Stromal cell of bone marrow (primary cell): ENCODE measurements at places on chromosomes 1 and 21.
A peak's percentile ranks its signal among the peaks of the same experiment; 100 is the strongest.

DNA sequence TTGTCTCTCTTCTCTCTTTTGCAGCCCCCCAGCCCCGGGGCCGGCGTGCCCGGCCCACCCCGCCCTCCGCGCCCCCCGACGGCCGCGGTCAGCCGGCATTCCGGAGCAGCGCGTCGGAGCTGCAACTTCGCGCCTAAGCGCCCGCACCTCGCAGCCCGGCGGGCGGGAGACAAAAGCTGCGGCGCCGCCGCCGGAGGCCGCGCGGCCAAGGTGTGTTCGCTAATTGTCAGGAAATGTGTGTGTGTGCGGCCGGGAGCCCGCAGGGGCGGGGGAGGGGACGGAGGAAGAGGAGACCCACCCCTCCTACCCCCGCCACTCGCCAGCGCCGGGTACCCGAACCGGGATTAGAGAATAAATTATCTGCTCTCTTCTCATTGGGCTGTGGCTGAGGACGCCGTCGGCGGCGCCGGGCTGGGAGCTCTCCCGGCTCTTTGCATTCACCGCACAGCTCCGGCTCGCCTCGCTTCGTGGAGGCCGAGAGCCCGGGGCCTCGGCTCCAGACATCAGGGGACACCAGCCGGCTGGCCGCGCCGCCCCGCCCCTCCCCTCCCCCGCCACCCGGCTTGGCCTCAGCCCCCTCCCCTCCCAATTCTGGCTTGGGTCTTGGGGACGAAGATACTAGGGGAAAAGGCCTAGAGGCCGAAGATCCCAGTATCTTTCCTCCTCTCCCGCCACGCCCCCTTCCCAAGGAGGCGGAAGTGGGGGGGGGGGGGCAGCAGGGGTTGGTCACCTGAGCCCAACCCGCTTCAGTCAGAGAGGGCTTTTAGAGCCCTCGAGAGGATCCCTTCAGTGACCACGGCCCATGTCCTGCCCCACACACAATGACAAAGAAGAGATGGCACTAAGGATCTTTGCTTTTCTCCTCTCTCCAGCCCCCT, 1.3 kb upstream of the BLACAT1 start:
- DNase-seq, result no peak

DNA sequence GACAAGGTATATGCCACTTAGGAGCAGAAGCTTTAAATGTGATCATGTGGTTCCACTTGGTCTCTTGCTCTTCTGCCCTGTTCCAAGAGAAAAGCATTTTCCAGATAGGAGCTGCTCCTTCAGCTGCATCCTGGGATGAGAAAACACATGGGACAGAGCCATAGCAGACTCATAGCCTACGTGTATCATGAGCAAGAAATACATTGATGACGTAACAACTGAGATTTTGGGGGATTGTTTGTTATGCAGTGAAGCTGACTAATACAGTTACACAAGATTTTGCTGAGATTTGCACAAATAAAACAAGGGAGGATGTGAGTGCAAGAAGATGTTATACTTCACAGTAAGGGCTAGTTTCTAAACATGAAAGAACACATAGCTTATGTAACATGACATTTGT, 36.0 kb upstream of the IRF2BP2 start:
- no peak for DNase-seq

GRCh38 chr1:11787251-11787803, 18.4 kb downstream of the MTHFR start:
- DNase-seq, result no peak

DNA sequence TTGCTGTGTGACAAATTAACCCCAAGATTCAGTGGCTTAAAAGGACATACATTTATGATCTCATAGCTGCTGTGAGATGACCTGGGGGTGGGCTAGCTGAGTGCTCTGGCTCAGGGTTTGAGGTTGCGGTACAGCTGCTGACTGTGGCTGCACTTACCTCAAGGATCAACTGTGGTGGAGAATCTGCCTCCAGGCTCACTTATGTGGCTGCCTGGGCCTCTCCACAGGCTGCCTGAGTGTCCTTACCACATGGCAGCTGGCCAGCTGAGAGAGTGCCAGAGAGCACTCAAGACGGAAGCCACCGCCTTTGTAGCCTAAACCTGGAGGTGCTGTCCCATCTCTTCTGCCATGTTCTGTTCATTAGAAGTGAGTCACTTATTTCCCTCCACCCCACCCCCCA, 5.7 kb downstream of the LRRC71 start:
- DNase-seq, result no peak

DNA sequence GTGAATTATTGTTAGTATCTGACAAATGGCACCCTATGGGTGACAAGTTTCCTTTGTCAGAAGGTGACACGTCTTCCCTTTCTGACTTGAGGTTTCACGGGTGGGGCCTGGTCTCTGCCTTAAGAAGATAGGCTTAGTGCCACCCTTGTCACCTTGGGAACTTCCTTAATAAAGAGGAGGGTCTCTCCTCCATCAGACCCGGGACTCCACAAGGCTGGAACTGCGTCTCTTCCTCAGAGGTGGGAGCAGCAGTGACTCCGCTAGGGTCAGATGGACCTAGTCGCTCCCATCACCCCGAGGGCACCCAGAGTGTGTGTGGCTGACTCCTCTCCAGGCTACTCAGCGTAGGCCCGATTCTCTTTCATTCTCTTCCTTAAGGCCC, 774 bp upstream of the WDTC1 start:
- no peak for DNase-seq

GRCh38 chr1:215748431-215748830, 181.3 kb downstream of the KCTD3 start:
- no peak for DNase-seq

DNA sequence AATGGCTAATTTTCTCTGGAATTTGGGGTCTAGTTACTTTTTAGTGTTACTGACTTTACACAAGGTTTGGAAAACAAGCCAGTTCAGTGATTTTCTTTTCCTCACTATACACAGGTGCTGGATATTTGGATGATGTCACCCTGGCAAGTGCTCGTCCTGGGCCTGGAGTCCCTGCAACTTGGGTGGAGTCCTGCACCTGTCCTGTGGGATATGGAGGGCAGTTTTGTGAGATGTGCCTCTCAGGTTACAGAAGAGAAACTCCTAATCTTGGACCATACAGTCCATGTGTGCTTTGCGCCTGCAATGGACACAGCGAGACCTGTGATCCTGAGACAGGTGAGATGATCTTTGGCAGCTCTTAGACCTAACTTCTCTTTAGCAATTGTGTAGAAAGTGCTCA, 64.5 kb upstream of the LAMC2 start:
- no peak for DNase-seq

GRCh38 chr1:39681294-39681693, 9.4 kb upstream of the NT5C1A start:
- DNase-seq, result no peak

DNA sequence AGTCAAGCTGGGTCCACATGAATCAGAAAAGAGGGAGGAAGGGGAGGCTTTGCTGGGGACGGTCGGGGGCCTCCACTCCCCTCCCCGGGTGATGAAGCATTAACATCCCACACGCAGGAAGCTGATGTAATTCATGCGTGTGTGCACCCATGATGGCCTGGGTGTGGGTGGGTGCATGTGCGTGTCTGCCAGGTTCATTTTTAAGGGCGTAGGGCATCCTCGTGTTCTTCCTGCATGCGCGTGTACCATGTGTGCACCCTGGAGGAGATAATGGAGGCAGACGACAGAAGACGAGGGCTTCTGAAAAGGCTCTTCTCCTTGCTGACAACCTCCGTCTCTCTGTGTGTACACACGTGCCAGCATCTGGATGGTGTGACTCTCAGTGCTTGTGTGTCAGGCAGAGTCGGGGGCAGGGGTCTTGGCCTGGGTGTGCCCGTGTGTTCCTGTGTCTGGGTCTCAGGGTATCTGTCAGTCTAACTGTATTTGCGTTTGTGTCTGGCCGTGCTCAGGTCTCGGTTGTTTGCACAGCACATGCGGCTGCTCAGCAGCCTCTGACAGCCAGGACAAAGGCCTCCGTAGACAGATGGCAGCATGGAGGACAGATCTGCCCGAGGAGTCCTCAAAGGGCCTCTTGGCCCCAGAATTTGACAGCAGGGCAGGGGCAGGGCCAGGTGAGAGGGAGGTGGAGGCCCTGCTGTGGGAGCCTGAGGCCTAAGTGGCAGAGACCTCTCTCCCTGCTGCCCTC, 2.4 kb downstream of the RAP1GAP start:
- DNase-seq, result no peak

DNA sequence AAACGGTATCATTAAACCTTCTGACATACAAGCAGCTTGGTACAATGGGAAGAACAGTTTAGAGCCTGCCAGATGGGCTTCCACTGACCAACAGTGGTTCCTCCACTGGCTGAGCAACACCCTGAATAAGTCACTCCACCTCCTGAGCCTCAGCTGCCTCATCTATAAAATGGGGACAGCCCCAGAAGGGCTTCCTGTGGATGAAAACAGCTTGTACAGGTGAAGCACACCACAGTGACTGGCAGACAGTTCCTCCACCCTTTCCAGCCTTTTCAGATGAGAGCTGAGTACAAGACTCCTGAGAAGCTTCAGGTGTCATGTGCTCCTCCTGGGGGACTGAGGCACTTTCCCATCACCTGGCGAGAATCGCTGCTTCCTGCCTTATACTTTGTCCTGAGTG, 2.1 kb downstream of the CAPZB start:
- no peak for DNase-seq

DNA sequence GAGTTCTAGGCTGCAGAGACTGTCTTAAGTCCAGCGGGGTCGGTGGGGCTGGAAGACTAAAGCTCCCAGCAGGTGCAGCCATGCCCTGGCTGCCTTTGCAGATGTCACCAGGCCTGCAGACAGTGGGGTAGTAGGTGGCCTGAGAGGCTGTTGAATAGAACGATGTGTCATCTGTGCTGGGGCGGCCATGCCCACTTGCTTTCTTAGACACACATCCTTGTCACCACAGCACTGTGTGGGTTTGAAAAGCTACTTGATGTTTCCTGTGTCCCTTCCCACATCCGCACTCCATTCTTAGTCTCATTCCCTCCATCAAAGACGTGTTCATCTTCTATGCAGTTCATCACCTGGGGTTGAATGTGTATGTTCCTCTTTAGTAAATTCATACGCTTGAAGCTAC, 184.5 kb upstream of the TMEM51 start:
- no peak for DNase-seq

- no peak for DNase-seq
These were observed 127.0 kb downstream of the CRB1 start for GRCh38 chr1:197394831-197395608.

DNA sequence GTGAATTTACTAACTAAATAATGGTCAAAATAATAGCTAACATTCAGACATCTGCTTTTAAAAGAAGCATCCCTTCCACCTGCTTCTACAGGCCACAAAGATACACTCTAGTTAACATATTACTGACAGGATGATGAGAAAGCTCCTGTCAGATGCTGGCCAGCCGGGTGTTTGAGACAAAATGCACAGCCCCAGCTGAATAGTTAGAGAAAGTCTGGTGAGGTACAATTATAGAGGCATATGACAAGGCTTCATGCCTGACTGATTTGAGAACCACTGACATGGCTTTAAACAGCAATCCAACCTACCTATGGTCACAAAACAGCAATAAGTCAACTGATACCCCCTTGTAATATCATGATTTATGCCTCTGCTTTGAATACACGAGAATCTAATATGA, 137.0 kb downstream of the DENND1B start:
- DNase-seq, result no peak

- no peak for DNase-seq
These were observed 1.7 kb downstream of the CDC14A start for GRCh38 chr1:100353988-100354387.

GRCh38 chr1:17520041-17520440, 19.5 kb upstream of the ARHGEF10L start:
- DNase-seq, result no peak

- no peak for DNase-seq
These were observed 77.0 kb upstream of the MACF1 start for GRCh38 chr1:39127513-39127912.

GRCh38 chr1:209431813-209432442, 151.6 kb upstream of the CAMK1G start:
- DNase-seq, result no peak

- no peak for DNase-seq
These were observed 652.4 kb downstream of the PLPP3 start for GRCh38 chr1:55926906-55927471.

- DNase-seq, result no peak
These were observed 23.6 kb downstream of the SPATA46 start for GRCh38 chr1:162353078-162353477.

- no peak for DNase-seq
These were observed 157.0 kb downstream of the ADSS2 start for GRCh38 chr1:244294599-244295224.

DNA sequence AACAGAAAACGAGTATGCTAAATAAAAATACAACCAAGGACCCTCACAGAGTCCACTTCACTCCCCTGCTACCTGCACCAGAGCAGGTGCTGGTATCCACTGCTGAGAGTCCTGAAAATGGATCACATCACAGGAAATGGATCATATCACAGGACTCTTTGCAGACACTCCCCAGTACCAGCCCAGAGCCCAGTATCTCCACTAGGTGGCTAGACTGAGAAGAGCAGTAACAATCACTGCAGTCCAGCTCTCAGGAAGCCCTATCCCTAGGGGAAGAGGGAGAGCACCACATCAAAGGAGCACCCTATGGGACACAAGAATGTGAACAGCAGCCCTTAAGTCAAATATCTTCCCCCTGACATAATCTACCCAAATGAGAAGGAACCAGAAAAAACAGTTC, 28.0 kb downstream of the AGBL4 start:
- no peak for DNase-seq

DNA sequence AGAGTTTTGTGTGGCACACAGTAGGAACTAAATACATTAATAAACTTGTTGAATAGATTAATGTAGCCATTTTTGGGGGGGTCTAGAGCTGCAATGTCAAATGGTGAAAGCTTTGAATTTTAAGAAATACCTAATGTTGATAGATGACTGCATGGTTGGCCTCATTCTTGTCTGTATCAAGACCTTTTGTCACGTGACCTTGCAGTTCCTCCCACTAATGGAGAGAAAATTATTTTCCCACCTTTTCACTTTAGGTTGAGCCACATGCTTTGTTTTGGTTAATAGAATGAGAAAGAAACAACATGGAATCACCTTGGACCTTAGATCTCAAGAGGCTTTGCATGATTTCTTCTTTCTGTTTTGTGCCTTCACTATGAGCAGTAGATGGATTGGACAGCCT, 223.6 kb upstream of the DEPDC1 start:
- DNase-seq, result no peak

GRCh38 chr1:223738465-223739365, 26.4 kb downstream of the CAPN2 start:
- DNase-seq, result no peak

- no peak for DNase-seq
These were observed 2.4 kb upstream of the RHBG start for GRCh38 chr1:156366378-156367166.

GRCh38 chr1:77228836-77229235, 9.6 kb upstream of the PIGK start:
- no peak for DNase-seq

GRCh38 chr1:53482441-53483153, 23.4 kb downstream of the DMRTB1 start:
- DNase-seq, result no peak

- DNase-seq, result peak; percentile 32
These were observed 15.8 kb downstream of the KCNQ4 start for GRCh38 chr1:40799351-40799867.

GRCh38 chr21:35222541-35222941, 173.4 kb upstream of the RUNX1 start:
- no peak for DNase-seq

GRCh38 chr1:22786101-22786500, 75.5 kb downstream of the EPHB2 start:
- no peak for DNase-seq
